ENCODE measurements at places on chromosomes 6 and 20. TPM values are rescaled to one million over a fixed set of nuclear protein-coding genes. Genes with fewer than 3 reads are reported as not detected.

The ALDH8A1 gene
- 0.06 TPM for total RNA-seq

- peak; percentile 39 for DNase-seq
Observed at GRCh38 chr6:13807696-13808095, 6.7 kb downstream of the MCUR1 start.

DNA sequence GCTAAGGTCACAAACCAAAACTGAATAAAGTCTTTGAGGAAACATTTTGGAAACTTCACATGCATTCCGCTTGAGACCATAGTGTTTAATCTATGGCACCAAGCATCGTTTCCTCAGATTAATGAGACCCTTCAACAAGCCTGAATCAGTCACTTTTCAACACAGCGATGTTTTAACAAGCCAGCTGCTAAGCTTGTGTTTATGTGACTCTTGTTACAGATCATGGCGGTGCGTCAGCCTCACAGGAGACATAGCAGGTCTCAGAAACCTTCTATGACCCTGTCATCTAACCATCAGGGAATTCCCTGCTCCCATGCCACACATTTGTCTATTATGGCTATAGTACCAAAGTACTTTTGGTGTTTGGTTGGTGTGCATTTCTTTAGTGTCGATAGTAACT, 57.2 kb downstream of the MTFR2 start:
- DNase-seq, result no peak

DNA sequence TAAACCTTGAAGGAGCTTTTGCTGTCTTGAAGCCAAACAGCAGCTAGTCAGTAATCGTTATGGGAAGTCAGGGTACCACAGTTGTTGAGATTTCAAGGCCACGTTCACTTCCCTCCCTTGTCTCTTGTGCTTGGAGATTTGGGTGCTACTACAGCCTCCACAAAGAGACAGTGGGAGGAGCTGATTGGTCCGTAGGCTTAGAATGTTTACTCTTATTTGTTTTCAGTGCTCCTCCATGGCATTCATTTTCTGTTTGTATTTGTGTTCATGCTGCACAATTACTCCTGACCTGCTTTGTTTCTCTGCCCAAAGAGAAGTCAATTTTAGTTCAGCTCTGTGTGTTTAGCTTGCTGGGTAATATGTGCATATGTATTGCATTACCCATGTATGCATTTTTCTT, 147.7 kb downstream of the PRL start:
- DNase-seq, result peak; percentile 72

The ERVFRD-1 gene
- total RNA-seq, result not detected

DNA sequence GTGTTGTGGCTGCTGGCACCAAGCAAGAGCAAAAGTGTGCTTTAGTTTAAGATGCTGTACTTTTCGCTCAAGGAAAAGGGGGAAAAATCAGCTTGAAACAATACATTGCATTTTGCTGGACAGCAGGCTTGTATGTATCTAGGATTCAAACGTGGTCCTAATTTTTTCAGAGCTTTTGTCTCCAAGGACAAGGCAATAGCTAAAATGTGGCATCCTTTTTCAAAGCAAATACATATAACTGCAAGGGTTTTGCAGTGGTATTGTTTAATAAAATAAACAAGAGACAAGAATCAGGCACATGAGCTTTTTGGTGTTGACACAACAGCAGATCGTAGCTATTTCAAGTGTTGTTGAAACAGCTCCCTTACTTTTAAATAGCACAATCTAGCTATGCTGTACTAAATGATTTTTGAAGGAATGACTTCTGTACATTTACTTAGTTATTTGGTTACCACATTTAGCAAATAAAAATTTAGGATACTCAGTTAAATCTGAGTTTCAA, 137.0 kb upstream of the HEY2 start:
- DNase-seq, result no peak

The LTA gene
- total RNA-seq, result not detected

The BNIP5 gene
- total RNA-seq, result not detected

GRCh38 chr20:32918751-32919150, 60.0 kb downstream of the EFCAB8 start:
- DNase-seq, result no peak

DNA sequence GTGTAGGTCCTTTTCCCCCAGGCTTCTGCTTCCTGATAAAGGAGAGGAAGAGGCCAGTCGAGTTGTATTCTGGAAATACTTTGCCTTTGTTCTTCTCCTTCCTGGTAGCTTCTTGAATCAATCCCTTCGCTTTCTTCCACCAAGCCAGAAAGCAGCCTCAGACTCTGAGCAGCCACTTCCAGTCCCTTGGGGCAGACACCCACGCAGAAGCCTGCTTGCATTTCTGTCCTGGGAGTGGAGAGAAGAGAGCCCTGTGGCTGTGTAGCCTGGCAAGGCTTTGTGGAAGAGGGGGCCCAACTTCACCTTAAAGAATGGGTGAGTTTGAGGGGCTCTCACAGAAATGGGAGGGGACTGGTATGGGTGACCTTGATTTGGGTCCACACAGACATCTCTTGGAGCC, 211.0 kb upstream of the SSTR4 start:
- no peak for DNase-seq

GRCh38 chr6:108476847-108477430, 83.8 kb upstream of the FOXO3 start:
- DNase-seq, result no peak

GRCh38 chr20:57504411-57504810, 20.5 kb downstream of the CTCFL start:
- DNase-seq, result no peak

GRCh38 chr6:28371280-28371679, 21.5 kb downstream of the ZKSCAN3 start:
- no peak for DNase-seq

The CFB gene
- total RNA-seq, result 1.4 TPM

The OGFR gene
- 69.7 TPM for total RNA-seq

GRCh38 chr6:87213364-87213763, 58.0 kb downstream of the ZNF292 start:
- no peak for DNase-seq

DNA sequence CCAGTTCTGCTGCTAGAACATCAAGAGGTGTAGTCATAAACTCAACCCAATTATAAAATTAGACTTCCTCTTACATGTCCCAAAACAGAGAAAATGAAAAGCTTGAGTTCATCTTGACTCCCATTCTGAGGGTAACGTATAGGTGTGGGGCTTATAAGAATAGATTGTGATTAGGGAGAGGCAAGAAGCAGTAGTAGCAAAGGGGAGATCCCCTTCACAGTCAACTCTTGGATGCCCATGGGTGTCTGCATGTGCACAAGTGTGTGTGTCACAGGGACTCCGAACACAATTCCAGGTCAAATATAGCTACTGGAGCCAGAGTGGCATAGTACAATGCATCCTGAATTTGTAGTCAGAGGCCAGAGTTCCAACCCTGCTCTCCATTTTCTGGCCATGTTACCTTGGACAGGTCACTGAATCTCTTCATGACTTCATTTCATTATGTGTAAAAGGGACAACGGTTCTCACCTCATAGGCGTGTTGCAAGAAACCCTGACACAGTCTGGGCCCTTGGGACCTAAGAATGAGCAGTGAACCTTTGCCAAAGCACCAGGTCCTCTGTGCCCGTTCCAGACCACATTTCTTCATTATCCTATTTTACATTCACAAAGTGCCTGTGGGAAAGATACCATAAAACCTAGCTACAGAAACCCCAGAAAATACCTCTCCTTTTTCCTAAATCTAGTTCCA, 11.8 kb downstream of the GSTA4 start:
- no peak for DNase-seq

DNA sequence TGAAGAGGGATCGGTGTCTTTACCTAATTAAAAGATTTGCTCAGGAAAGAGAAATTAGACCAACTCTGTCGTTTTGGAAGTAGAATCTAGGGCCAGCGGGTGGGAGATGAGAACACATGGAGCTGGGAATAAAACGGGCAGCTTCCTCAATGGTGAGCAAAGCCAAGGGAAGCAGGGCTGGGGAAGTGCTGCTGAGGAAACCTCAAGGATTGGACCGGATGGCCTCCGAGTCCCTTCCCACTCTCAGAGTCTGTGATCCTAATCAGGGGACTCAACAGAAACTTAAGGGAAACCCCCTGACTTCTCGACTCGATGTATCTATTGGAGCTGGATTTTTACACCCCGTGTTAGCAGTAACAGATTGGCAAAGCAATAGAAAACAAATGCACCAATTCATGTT, 10.8 kb downstream of the GCNT2 start:
- DNase-seq, result no peak

DNA sequence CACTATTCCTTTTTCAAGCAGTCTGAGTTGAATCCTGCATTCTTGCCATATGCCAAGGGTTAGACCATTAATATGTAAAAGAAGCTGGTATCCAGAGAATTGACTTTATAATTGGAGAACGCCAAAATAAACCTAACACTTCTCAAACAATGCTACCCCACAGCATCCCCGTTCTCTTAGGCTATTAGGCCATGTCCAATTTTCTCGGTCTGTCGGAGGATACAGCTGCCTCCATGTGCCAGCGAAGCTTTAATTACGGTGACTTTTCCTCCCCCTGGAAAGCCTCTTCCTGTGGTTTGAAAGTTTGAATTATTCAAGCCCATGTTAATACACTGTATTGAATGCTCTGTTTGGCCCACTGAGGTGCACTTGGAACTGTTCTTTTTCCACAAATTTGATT, 60.5 kb downstream of the HS3ST5 start:
- DNase-seq, result no peak

The BMP5 gene
- total RNA-seq, result not detected
